Activated naive CD4-positive, alpha-beta T cell (primary cell): ENCODE measurements at places on chromosomes 1 and 21.

DNA sequence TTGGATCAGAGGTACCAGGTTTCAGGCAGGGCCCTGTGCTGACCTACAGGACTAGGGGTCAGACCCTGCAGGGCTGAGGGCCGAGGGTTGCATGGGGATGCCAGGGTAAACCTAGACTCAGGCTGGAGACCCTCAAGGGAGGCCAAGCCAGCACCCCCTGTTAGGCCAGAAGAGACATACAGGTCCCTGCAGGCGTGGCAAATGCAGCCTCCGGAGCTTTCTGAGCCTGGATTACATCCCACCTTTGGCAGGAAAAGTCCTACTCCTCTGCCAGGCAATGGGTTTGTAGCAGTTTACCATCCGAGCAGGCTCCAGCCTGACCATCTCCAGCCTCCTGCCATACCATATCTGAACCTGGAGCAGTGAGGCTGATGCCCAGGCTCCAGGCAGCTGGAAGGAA, 425.3 kb downstream of the NPHP4 start:
- no peak for DNase-seq

GRCh38 chr1:82263396-82263795, 462.7 kb downstream of the ADGRL2 start:
- no peak for DNase-seq

- no peak for DNase-seq
These were observed 651.3 kb downstream of the PTPRC start for GRCh38 chr1:199290186-199290585.

- no peak for DNase-seq
These were observed 29.0 kb downstream of the TGFBR3 start for GRCh38 chr1:91856996-91857395.

- DNase-seq: no peak
These were observed at the start of gene PLEKHG5 for GRCh38 chr1:6491480-6491962. Gene PLEKHG5 (minus strand): TSS chr1:6491667. CDS start chr1:6477571, 14,096 bp downstream.

- no peak for DNase-seq
These were observed 14.0 kb downstream of the C1orf94 start for GRCh38 chr1:34190692-34191091.

DNA sequence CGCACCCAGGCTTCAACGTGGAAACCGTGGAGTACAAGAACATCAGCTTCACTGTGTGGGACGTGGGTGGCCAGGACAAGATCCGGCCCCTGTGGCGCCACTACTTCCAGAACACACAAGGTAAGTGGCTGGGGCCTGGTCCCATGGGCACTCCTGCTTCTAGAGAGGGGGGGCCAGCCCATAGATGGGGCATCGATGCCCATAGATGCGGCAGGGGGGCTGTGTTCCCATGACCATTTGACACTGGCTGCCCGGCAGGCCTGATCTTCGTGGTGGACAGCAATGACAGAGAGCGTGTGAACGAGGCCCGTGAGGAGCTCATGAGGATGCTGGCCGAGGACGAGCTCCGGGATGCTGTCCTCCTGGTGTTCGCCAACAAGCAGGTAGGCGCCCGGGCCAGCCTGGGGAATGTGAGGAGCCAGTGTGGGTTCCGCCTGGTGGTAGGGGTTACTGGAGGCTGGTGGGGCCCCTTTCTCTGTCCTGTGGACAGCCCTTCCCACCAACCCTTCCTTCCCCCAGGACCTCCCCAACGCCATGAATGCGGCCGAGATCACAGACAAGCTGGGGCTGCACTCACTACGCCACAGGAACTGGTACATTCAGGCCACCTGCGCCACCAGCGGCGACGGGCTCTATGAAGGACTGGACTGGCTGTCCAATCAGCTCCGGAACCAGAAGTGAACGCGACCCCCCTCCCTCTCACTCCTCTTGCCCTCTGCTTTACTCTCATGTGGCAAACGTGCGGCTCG, 5.6 kb downstream of the C1orf35 start:
- no peak for DNase-seq

- no peak for DNase-seq
These were observed 70.2 kb upstream of the KIF26B start for GRCh38 chr1:245084551-245084950.

DNA sequence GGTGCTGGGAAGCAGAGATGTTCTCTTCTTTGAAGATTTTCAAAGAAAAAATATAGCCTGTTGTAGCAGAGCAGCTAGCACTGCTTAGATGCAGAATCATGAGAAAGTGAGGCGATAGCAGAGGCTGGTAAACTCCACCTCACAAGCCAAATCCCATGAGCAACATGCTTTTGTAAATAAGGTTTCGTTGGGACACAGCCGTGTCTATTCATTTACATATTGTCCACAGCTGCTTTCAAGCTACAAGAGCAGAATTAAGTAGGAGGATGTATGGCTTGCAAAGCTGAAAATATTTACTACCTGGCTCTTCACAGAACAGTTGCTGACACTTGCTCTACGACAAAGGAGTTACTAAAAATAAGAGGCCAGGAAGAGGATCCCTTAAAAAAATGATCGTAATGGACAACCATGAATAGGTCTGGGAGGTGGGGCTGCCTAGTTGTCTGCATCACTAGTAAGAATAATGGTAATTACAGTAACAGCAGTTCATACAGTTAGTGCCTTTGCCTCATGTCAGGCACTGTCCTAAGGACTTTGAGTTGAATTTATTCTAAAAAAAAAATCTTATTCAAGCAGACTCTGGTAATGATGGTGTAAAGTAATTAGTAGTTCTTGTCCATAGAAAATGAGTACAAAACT, 622.0 kb downstream of the KIF26B start:
- DNase-seq: no peak

DNA sequence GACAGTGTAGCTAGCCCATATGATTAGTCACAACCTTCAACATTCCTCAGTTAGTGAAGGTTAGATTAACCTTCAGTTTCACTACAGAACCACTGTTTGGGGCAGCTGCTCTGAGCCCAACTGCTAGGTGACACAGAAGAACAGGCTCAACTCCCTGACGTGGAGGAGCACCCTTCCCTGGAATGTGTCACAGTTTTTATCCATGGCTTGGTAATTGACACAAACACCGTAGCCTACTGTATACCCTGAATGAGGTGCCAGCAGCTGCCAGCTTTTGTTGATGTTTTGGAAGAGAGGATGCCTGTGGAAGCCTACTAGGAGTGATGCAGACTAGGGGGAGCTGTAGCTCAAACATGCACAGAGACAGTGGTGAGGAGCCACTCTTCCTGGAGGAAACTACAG, 56.6 kb upstream of the CR2 start:
- DNase-seq: no peak

DNA sequence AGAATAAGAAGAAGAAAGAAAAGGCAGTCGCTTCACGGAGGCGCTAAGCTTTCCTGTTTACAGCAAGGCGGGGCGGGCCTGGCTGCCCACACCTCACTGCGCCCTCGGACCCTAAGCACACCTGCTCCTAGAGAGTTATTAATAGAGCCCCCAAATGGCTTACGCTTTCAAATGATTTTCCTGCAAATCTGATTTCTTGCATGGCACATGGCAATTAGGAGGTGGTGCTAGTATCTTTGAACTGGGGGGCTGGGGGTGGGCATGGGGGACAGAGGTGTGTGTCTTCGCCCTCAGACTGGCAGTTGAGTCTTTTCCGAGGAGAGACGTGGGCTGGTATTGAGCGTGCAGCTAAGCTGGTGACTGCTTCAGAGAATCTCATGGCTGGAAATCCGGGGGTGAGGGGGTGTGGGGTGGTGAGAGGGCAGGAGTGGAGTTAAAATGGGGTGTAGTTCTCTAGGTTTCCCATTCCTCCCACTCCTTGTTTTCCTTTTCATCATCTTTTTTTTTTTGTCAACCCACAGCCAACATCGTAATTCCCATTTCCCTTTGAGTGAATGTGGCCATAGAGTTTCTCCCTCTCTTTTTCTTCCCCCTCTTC, 1.3 kb downstream of the S1PR1 start:
- no peak for DNase-seq

- DNase-seq: no peak
These were observed 47.9 kb downstream of the ELF3 start for GRCh38 chr1:202058001-202058908.

GRCh38 chr1:180623579-180624347, 8.1 kb upstream of the XPR1 start:
- no peak for DNase-seq

DNA sequence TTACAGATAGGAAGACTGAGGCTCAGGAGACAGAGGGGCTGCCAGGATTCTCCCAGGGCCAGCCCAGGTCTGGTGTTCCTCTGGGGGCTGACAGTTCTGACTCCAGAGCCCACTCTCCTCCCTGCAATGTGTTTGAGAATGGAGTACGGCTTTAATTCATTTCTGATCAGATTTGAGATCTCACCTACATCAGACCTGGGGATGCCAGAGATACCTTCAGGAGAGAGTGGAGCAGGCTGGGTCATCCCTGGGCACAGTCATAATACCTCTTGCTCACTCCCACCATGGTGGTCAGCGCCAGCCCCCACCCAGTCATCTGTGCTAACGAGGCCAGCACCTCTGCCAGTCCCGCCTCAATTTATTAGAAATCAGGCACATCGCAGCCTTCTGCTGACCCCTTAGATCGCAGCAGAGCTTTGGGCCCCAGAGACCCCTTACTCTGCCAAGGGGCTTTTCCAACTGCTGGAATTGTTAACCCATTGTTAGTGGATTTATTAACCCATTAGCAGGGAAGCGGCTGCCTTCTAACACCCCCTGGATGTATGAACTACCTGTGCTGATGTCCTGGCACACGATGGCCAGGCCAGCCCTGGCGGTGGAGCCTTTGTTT, 352.1 kb downstream of the MATN1 start:
- DNase-seq: no peak

DNA sequence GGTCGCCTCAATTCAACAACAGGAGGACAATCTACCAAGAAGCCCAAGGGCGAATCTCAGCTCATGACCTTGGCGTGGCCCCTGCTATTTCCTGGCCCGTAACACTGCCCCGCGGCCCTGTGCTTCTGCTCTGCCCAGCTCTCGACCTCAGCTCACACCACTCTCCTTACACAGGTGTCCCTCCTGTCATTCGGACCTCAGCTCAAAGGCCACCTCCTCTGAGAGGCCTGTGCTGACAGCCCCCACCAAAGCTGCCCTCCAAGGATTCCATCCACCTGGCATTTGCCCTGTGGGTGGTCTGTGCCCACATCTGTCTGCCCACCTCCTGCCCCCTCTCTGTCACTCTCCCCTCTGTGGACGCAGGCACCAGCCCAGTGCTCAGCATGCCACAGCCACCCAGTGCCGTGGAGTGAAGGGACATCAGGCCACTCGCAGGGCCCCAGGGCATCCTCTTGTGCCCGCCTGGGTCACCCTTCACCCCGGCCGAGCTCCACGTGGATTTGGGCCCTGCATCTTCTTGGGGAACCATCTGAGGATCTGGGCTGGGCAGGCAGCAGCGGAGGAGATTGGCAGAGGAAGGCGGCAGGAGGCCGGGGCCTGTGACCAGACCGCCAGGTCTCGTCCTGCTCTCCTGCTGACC, 70.3 kb downstream of the DHRS3 start:
- DNase-seq: no peak

GRCh38 chr1:21263052-21263429, 27.2 kb downstream of the ECE1 start:
- DNase-seq: no peak

- DNase-seq: no peak
These were observed 186.7 kb downstream of the PDE4B start for GRCh38 chr1:65979136-65980044.

GRCh38 chr1:20188455-20188817, 2.1 kb upstream of the PLA2G2C start:
- no peak for DNase-seq

- DNase-seq: peak; percentile 22
These were observed 709 bp downstream of the TNFRSF14 start for GRCh38 chr1:2556678-2557481.

DNA sequence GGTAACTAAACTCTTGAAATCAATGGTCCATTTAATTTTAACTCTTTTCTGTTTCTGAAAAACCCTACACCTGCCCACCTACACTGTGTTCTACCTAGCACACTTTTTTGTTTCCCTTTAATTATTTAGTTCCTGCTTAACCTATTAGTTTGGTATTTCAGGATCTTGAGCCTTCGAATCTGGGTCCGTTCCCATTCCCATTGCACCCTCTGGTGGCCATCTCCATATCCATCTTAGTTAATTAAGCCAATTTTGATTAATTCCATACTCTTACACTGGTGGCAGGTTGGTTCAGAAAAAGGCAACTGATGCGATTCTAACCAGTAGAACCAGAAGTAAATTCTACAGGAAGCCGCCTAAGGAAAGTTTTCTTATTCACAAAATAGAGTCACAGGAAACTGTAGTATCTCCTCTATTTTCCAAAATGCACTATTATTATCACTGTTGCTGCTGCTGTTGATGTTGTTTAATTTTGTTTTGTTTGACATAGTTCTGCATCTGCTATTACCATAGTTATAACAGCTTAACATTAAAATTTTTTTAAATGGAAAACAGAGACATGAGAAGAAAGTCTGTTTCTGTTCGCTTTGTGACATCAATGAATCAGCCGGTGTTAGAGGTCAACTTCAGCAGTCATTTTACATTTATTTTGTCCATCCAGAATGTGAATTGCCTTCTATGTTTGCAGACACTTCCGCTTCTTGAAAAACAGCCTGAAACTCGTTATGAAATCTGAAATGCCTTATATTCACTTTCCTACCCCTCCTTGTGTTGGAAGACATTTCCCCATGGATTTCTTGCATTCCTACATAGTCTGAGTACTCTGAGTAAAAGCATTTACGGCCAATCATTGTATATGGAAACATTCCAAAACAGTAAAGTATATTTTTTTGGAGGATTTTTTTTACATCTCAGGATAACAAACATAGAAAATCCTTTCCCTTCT, 115.5 kb upstream of the NCAM2 start:
- DNase-seq: no peak

GRCh38 chr1:205506409-205507200, 2.1 kb downstream of the CDK18 start:
- no peak for DNase-seq

- DNase-seq: no peak
These were observed 431 bp downstream of the RAB42 start for GRCh38 chr1:28592321-28593071.

DNA sequence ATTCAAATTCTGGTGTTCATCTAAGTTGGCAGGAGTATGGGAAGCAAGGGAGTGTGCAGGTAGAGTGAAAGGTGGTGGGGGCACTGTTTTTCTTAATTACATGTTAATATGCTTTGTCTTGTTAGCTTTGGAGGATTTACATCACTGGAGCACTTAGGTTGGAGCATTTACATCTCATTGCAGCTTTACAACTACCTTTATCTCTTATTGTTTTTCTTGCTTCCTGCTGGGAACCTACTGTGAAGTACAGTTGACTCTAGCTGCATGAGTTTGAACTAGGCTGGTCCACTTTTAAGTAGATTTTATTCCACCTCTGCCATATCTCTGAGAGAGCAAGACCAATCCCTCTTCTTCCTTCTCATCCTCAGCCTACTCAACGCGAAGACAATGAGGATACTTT, 554.8 kb upstream of the B3GALT2 start:
- DNase-seq: no peak

GRCh38 chr1:44152692-44153091, 11.3 kb upstream of the KLF18 start:
- DNase-seq: no peak
